Activated naive CD4-positive, alpha-beta T cell (primary cell): ENCODE measurements at places on chromosomes 2 and 18.

GRCh38 chr18:78496079-78496478 is 483.5 kb upstream of the SALL3 start:
- DNase-seq, result no peak

GRCh38 chr2:150480241-150480640 is 7.2 kb downstream of the RND3 start:
- no peak for DNase-seq

GRCh38 chr2:16559278-16560067 is 106.2 kb downstream of the CYRIA start:
- DNase-seq, result no peak

DNA sequence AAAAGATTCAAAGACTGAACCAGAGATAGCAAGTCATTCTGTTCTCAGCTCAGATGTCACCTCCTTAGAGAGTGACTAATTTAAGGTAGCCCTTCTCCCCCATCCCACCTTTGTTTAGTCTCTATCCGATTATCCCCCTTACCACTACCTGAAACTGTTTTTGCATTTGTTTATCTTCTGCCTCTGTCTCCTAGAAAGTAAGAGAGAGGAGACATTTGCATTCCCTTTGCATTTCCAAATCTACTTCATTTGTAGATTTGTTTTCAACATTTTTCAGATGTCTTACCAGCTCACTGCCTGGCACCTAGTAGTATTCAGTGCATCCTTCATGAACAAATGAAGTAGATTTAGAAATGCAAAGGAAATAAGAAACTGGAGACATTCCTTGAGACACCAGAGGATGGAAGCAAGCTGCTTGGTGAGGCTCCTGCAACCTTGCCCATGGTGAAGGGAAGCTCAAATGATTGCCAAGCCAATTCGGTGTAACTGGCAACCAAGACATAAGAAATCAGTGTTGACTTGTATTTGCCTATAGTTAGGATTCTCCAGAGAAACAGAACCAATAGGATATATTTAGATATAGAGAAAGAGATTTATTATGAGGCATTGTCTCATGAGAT is 385.7 kb downstream of the STK39 start:
- DNase-seq, result no peak

DNA sequence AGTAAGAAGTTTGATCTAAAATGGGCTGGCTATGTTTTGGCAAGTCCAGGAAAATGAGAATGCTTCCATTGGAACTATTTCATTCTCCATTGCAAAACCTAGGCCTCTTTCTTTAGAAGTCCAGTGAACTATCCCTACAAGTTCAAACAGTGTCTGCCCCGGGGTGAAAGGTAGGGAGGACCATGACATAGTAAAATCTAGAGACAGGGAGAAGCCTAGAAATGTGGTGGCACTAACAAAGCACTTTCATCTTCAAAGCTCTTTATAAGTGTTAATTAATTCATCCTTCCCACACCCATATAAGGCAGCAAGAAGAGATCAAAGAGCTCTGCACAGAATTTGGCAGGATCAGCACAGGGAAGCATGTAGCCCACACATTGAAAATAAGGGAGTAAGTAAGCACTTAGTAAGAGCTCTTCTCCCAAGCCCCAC is 214.5 kb downstream of the IRS1 start:
- DNase-seq, result no peak

DNA sequence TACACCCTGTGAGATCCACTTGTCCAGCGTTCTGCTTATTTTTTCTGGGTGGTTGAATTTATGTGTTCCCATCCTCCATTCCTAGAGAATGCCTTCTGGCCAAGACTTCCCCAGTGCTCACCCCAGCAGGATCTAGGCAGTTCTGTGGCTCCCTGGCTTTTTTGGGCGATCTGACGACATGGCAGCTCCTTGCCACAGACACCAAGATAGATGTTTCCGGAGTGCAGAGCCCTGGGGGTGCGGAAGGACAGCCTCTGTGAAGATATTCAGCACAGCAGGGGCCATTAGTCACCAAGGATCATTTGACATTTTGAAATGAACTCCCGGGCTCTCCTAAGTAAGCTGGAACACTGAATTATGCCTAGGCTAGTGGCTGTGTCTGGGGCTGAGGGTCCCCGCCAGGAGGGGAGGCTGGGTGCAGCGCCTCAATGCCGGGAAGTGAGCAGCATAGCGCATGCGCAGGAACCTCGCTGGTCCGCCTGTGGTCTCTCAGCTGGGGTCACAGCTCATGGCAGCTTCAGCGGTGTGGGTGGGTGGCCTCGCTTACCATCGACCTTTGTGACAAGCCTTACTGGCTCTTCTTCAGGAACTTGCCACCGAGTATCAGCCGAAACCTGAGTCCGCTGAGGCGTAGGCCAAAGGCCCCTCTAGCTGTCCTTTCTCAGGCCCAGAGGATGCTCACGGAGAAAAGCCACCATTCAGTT is 60.3 kb downstream of the MEX3C start:
- DNase-seq, result no peak

DNA sequence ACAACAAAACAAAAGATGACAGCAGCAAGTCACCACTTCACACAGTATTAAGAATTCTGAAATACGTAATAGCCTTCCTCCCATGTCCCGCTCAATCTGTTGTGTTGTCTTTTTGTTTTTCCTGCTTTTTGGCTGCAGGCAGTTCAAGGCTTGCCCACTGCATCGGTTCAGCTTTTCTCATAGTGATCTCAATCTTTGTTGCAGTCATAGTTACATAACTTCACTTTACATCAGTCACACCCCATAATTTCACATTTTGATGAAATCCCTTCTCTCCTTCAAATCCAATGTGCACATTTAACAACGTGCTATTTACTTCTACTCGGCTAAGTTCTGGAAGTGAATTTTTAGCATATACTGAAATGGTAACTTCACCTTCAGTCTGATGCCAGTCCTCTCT is 33.8 kb upstream of the HAAO start:
- DNase-seq, result no peak

- no peak for DNase-seq
These were observed 74.7 kb downstream of the PIAS2 start for GRCh38 chr18:46842583-46842982.

DNA sequence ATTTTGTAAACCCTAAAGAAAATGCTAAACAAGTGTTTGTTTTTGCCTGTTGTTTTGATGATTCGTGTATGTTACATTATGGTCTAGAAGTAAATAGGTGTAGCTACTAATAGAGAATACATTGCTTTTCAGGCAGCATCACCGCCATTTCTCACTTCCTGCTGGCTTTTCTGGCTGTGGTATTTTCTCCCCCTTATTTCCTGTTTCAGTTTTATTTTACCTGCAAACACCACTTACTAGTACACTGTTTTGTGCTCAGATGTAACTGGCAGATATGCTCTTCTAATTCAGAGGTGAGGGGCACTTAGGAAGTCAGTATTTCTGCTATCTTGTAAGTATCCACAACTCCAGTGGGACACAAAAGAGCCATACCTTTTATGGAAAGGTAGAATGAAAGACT is 38.1 kb upstream of the SLC3A1 start:
- no peak for DNase-seq

GRCh38 chr18:77078690-77079070 is 53.9 kb downstream of the MBP start:
- no peak for DNase-seq

GRCh38 chr2:99691926-99692325 is 202.1 kb upstream of the REV1 start:
- no peak for DNase-seq

GRCh38 chr2:200051611-200051945 is 96.2 kb downstream of the MAIP1 start:
- DNase-seq, result no peak

- DNase-seq, result no peak
These were observed 567 bp downstream of the NT5C1B start for GRCh38 chr2:18588802-18589201.

- no peak for DNase-seq
These were observed 41.5 kb downstream of the SLC38A11 start for GRCh38 chr2:164913640-164914350.

GRCh38 chr2:71671895-71672825 is 218.8 kb downstream of the DYSF start:
- no peak for DNase-seq

GRCh38 chr2:123101434-123101833 is 923.7 kb upstream of the CNTNAP5 start:
- no peak for DNase-seq
